ENCODE measurements at places on chromosomes 6 and 20. TPM values are rescaled to one million over a fixed set of nuclear protein-coding genes. Genes with fewer than 3 reads are reported as not detected.

The PHACTR2 gene
- total RNA-seq, result 18.8 TPM

The BMP6 gene
- not detected for total RNA-seq

The FILIP1 gene
- not detected for total RNA-seq

The DEF6 gene
- 75.7 TPM for total RNA-seq

The TTK gene
- 34.6 TPM for total RNA-seq

The HLA-DQA2 gene
- 0.46 TPM for total RNA-seq

The TBCC gene
- total RNA-seq, result 16.8 TPM

The OTOR gene
- not detected for total RNA-seq

The TCP11 gene
- total RNA-seq, result not detected

The OR12D3 gene
- not detected for total RNA-seq

The SOX18 gene
- total RNA-seq, result not detected

- H3K27me3 ChIP-seq, result no peaks in the 10 kb centered on the region
- H3K4me3 ChIP-seq, result no peak overlapping the region
- H3K36me3 ChIP-seq, result no peaks in the 10 kb centered on the region
- no peak overlapping the region for H3K27ac ChIP-seq
- DNase-seq, result no peak
These were observed 76.6 kb upstream of the CCDC167 start for GRCh38 chr6:37576336-37576737.

- no peaks in the 10 kb centered on the region for H3K36me3 ChIP-seq
- no peak for DNase-seq
- no peak overlapping the region for H3K4me3 ChIP-seq
These were observed 553.4 kb upstream of the CITED2 start for GRCh38 chr6:139927742-139928305.

GRCh38 chr6:47302043-47302442 lies 7.7 kb downstream of the TNFRSF21 start:
- H3K4me3 ChIP-seq, result no peak overlapping the region
- DNase-seq, result no peak
- peaks cover 59% of the 10 kb centered on the region for H3K27me3 ChIP-seq
- no peak overlapping the region for H3K27ac ChIP-seq
- H3K36me3 ChIP-seq, result no peaks in the 10 kb centered on the region
- H3K4me1 ChIP-seq, result peaks cover 10% of the 10 kb centered on the region

- no peak overlapping the region for H3K4me3 ChIP-seq
- no peaks in the 10 kb centered on the region for H3K4me1 ChIP-seq
- no peak overlapping the region for H3K27ac ChIP-seq
- no peaks in the 10 kb centered on the region for H3K27me3 ChIP-seq
These were observed 120.5 kb downstream of the SULF2 start for GRCh38 chr20:47664744-47665143.

- no peak for DNase-seq
- no peaks in the 10 kb centered on the region for H3K4me1 ChIP-seq
- peaks cover 48% of the 10 kb centered on the region for H3K27me3 ChIP-seq
- H3K36me3 ChIP-seq, result no peaks in the 10 kb centered on the region
These were observed 36.5 kb upstream of the STK35 start for GRCh38 chr20:2065099-2065498.

DNA sequence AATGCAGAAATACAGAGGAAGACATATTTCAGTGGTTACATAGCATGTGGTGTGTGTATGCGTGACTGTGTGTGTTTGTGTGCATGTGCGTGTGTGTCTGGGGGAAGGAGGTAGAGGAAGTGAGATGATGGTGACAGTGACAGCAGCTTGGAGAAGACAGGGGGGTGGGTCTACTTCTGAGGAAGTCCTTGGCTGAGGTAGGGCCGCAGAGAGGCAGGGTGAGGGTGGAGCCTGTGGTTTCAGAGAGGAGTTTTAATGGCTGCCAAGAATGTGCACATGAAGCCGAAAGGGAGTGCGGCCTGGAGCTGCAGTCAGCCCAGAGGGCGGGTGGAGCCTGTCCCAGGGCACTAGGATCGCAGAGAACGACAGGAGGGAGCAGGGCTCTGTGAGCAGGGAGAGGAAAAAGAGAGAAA lies 22.7 kb upstream of the RNF24 start:
- peaks cover 14% of the 10 kb centered on the region for H3K4me1 ChIP-seq
- peak; percentile 76 for DNase-seq
- H3K36me3 ChIP-seq, result no peaks in the 10 kb centered on the region
- H3K27ac ChIP-seq, result peak overlapping the region; percentile 95
- peak overlapping the region; percentile 81 for H3K4me3 ChIP-seq
- no peaks in the 10 kb centered on the region for H3K27me3 ChIP-seq

DNA sequence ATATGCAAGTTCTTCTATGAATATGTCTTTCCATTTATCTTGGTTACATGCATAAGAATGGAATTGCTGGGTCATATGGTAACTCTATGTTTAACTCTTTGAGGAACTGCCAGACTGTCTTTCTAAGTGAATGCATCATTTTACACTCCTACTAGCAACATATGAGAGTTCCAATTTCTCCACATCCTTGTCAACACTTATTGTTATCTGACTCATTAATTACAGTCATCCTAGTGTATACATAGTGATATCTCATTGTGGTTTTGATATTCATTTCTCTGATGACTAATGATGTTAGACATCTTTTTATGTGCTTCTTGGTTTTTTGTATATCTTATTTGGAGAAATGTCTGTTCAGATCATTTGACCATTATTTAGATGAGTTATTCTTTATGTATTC lies 96.7 kb upstream of the LAMP5 start:
- DNase-seq, result no peak
- H3K4me1 ChIP-seq, result no peaks in the 10 kb centered on the region

DNA sequence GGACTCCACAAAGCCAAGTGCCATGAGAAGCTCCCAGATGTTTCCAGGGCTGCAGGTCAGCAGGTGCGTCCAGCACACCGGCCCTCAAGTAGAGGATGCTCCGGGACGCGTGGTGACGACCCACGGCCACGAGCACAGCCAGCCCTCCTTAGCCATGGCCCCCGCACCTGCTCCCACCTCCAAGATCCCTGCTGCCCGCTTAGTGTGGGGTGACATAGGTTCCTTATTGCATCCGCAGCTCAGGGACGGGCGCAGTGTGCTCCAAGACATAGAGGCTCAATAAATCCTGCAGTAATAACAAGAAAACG lies 138.1 kb upstream of the RPS6KA2 start:
- no peak overlapping the region for H3K27ac ChIP-seq
- peaks cover 4% of the 10 kb centered on the region for H3K4me1 ChIP-seq
- no peak overlapping the region for H3K4me3 ChIP-seq
- DNase-seq, result no peak
- no peaks in the 10 kb centered on the region for H3K36me3 ChIP-seq

DNA sequence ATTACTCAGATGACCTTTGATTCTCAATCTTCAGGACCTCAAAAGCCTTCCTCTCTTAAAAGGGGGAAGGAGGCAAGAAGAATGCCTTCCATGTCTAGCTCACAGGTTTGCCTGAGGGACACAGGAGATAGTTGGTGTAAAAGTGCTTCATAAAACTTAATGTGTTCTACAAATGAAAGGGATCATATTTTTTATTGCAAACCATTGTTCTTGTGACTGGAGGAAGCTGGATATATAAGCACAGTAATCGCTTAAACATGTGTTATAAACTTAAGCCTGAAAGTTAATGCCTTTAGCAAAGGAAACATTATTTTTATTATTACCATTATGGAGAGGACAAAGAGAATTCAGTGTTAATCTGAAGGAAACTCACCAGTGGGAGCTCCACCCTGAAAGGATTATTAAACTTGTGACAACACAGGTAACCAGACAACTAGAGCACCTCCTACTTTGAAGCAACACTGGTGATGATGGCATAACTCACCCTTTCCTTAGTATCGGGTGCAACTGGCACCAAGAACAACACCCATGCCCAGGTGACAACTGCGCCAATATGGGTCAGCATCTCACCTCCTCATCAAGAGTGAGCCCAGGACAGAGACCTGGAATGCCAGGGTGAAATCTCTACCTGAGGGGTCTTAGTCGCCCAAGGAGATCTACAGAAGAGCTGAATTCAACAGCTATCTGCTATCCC lies 288.7 kb upstream of the PRDM1 start:
- H3K27me3 ChIP-seq, result peaks cover 6% of the 10 kb centered on the region
- no peak overlapping the region for H3K4me3 ChIP-seq
- no peaks in the 10 kb centered on the region for H3K36me3 ChIP-seq
- H3K27ac ChIP-seq, result no peak overlapping the region
- DNase-seq, result no peak

DNA sequence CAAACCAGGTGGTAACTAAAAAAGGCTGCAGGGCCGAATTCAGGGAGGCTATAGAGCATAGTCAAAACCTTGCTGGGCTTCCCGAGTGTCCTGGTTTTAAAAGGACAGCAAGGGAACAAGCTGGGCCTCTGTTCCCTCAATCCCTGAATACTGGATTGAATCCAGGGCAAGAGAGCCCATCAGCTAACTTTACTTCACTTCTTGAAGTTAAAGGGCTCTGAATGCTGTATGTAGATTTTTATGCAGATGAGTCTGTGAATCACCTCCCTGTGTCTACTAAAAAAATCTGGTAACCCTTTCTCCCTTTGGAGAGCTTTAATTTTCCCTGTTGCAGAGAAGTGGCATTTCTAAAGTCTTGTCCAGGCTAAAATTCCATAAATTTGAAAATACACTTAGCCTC lies 29.5 kb downstream of the LYRM4 start:
- no peaks in the 10 kb centered on the region for H3K27me3 ChIP-seq
- H3K36me3 ChIP-seq, result peaks cover 9% of the 10 kb centered on the region
- peaks cover 5% of the 10 kb centered on the region for H3K4me1 ChIP-seq
- no peak overlapping the region for H3K4me3 ChIP-seq
- H3K27ac ChIP-seq, result no peak overlapping the region

- no peaks in the 10 kb centered on the region for H3K27me3 ChIP-seq
- no peaks in the 10 kb centered on the region for H3K36me3 ChIP-seq
- H3K4me3 ChIP-seq, result no peak overlapping the region
- no peak for DNase-seq
- H3K27ac ChIP-seq, result no peak overlapping the region
- H3K4me1 ChIP-seq, result no peaks in the 10 kb centered on the region
These were observed 721.6 kb downstream of the KIF16B start for GRCh38 chr20:15851576-15852215.

DNA sequence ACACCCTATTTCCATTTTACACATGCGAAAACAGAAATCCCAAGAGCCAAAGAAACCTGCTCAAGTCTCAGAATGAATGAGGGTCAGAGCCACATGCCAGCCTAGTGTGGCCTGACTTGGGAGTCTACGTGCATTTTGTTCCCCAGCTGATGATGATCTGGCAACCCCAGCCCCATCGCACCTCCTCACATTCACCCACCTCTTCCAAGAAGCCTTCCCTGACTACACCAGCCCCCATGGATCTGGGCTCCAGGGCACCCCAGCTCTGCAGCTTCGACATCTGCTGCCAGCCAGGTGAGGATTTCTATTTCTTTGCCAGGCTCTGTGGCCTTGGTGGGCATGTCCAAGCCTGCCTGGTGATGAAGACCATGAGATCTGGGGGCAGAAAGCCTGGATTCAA lies 41.0 kb downstream of the ANGPT4 start:
- H3K4me3 ChIP-seq, result no peak overlapping the region
- no peak overlapping the region for H3K27ac ChIP-seq
- H3K4me1 ChIP-seq, result no peaks in the 10 kb centered on the region
- H3K36me3 ChIP-seq, result no peaks in the 10 kb centered on the region
- no peaks in the 10 kb centered on the region for H3K27me3 ChIP-seq

DNA sequence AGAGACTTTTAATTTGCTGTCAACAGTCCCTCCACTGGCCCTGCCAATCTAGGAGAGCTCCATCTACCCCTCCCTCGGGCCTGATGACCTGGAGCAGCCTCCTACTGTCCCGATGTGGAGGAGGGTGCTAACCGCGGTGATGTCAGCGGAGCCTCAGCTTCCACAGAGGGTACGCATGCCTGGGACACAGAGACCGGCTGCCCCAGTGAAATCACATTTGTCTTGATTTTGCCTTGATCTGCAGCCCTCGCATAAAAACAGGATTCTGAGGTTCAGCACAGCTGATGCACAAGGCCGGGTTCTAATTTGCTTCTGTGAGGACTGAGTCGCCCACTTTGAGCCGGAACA lies 77.6 kb downstream of the STK35 start:
- H3K36me3 ChIP-seq, result no peaks in the 10 kb centered on the region
- no peak for DNase-seq
- H3K4me3 ChIP-seq, result no peak overlapping the region
- peaks cover 5% of the 10 kb centered on the region for H3K27me3 ChIP-seq

GRCh38 chr20:6381887-6382286 lies 259.1 kb upstream of the FERMT1 start:
- no peaks in the 10 kb centered on the region for H3K36me3 ChIP-seq
- DNase-seq, result no peak
- H3K27ac ChIP-seq, result no peak overlapping the region
- no peak overlapping the region for H3K4me3 ChIP-seq
- no peaks in the 10 kb centered on the region for H3K4me1 ChIP-seq

- DNase-seq, result no peak
- no peaks in the 10 kb centered on the region for H3K27me3 ChIP-seq
- peaks cover 2% of the 10 kb centered on the region for H3K4me1 ChIP-seq
- H3K27ac ChIP-seq, result no peak overlapping the region
These were observed 75.2 kb upstream of the CITED2 start for GRCh38 chr6:139449611-139450000.

- DNase-seq, result no peak
- peaks cover 45% of the 10 kb centered on the region for H3K27me3 ChIP-seq
- peaks cover 16% of the 10 kb centered on the region for H3K4me1 ChIP-seq
- H3K27ac ChIP-seq, result no peak overlapping the region
These were observed 4.1 kb downstream of the CALHM6 start for GRCh38 chr6:116465246-116465645.

GRCh38 chr6:35611240-35611639 lies 77.5 kb downstream of the FKBP5 start:
- no peaks in the 10 kb centered on the region for H3K27me3 ChIP-seq
- H3K4me1 ChIP-seq, result peaks cover 64% of the 10 kb centered on the region
- peak overlapping the region; percentile 59 for H3K27ac ChIP-seq
- H3K36me3 ChIP-seq, result peaks cover 83% of the 10 kb centered on the region
- peak overlapping the region; percentile 8 for H3K4me3 ChIP-seq

GRCh38 chr6:160002882-160003281 lies 34.0 kb downstream of the IGF2R start:
- H3K27ac ChIP-seq, result no peak overlapping the region
- H3K36me3 ChIP-seq, result peaks cover 54% of the 10 kb centered on the region
- DNase-seq, result no peak
- no peaks in the 10 kb centered on the region for H3K27me3 ChIP-seq
- no peak overlapping the region for H3K4me3 ChIP-seq
- H3K4me1 ChIP-seq, result peaks cover 40% of the 10 kb centered on the region

DNA sequence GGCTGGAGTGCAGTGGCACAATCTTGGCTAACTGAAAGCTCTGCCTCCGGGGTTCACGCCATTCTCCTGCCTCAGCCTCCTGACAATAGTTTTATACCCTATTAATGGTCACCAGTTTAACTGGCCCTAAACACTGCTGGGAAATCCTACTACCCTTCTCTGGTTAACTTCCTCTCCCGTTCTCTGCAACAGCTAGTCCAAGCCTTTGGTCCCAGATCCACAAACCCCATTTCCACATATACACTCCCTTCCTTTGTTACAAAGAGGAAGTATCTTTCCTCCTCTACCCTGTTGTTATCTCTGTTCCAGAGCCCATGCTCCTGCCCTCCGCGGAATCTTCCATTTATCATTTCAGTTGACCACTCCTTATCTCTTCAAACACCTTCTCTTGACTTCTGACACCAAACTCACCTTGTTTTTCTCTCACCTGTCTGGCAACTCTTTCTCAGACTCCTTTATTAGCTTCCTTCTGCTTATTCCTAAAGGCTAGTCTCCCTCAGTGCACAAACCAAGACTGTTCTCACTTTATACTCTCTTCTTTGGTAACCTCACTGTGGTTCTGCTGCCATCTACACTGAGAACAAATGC lies 25.0 kb upstream of the TBC1D22B start:
- peaks cover 15% of the 10 kb centered on the region for H3K4me1 ChIP-seq
- no peak overlapping the region for H3K4me3 ChIP-seq
- H3K27ac ChIP-seq, result no peak overlapping the region
- H3K27me3 ChIP-seq, result no peaks in the 10 kb centered on the region
- no peaks in the 10 kb centered on the region for H3K36me3 ChIP-seq

GRCh38 chr6:88008831-88009231 lies 38.8 kb upstream of the SPACA1 start:
- no peak overlapping the region for H3K27ac ChIP-seq
- H3K4me3 ChIP-seq, result no peak overlapping the region
- H3K27me3 ChIP-seq, result no peaks in the 10 kb centered on the region
- no peaks in the 10 kb centered on the region for H3K36me3 ChIP-seq
- no peak for DNase-seq
- H3K4me1 ChIP-seq, result peaks cover 16% of the 10 kb centered on the region

Data from activated naive CD8-positive, alpha-beta T cell treated with anti-CD3 and anti-CD28 coated beads for 36 hours (primary cell).